ENCODE measurements at places on chromosomes 16 and 17.

- DNase-seq, result no peak
Observed at GRCh38 chr17:38896346-38896954, 26.6 kb downstream of the LASP1 start.

- DNase-seq, result no peak
Observed at GRCh38 chr17:8537734-8538133, 92.8 kb downstream of the MYH10 start.

GRCh38 chr17:4483012-4483840 is 15.5 kb upstream of the SPNS2 start:
- DNase-seq, result no peak

DNA sequence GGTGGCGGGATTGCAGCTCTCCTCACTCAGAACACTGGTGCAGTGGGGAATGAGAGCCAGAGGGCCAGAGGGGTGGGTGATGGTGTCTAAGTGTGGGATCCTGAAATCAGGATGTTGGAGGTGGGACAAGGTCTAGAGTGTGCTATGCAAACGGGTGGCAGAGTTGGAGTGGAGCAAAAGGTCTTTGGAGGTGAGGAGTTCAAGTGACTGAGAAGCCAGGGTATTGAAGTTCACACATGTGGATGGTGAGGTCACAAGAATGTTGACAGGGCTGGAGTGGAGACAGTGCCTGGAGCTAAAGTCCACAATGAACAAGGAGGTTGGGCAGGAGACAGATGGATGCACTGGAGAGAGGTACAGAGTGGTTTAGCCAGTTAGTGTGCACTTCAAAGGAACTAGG is 38.3 kb upstream of the MAP3K14 start:
- no peak for DNase-seq

- no peak for DNase-seq
Observed at GRCh38 chr17:81331527-81332043, 36.5 kb upstream of the SLC38A10 start.

DNA sequence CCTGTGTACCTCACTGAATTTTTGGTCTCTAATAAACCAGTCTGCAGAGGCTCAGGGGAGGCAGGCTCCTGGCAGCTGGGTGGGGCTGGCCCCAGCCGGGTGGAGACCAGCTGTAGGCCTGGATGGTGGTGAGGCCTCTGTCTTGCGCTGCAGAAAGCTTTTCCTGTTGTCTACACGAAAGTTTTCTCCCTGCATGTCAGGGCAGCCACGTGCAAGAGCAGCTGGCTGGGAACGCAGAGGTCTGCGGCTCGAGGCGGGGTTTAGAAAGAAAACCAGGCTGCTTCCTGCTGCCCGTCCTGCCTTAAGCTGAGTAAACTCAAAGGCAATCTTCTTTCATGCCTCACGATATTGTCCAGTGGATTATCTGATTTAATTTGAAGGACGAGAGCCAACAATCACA is 2.4 kb downstream of the SERPINF1 start:
- peak; percentile 20 for DNase-seq

GRCh38 chr17:80262291-80262690 is 1.6 kb downstream of the RNF213 start:
- no peak for DNase-seq

DNA sequence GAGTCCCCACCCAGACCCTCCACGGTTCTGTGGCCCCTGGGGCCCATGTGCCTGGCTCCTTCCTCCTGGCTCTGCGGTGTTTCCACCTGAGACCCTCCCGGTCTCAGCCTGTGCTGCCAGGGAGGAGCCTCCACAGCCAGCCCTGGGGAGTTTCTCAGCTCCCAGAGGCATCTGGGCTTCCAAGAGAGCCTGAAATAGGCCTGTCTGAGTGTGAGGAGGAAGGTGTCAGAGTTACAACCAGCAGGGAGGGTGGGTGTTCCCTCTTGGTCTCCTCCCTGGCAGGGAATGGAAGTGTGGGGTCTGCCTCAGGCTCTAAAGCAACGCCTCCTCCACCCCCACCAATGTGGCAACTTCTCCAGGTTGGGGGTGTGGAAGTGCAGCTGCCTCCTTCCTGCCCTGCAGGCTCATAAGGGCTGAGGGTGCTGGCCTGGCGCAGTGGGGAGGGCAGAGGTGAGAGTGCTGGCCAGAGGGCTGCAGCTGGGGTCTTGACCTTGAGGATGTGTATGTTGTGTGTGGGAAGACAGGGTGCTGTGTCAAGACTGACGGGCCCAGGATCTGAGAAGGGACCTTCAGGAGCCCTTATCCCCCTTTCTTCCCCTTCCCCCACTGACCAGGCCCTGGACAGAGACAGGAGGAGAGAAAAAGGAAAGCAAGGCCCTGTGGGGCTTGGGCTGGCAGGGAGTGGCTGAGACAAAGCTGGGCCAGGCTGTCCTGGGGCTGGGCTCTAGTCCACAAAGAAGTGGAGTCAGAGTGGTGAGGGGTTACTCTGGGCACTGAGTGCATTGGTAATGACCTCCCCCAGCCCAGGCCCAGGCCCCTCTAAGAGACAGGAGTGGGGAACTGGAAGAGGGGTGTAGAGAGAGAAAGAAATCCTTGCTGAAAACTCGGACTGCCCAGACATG is 2.4 kb downstream of the CYGB start:
- no peak for DNase-seq

- no peak for DNase-seq
Observed at GRCh38 chr16:51762081-51762996, 611.3 kb upstream of the SALL1 start.

GRCh38 chr16:47567321-47567720 is 106.2 kb downstream of the PHKB start:
- no peak for DNase-seq

GRCh38 chr17:28579526-28579925 is 2.8 kb upstream of the ALDOC start:
- DNase-seq, result no peak

GRCh38 chr17:15413101-15413771 is 54.2 kb downstream of the CDRT4 start:
- DNase-seq, result no peak

DNA sequence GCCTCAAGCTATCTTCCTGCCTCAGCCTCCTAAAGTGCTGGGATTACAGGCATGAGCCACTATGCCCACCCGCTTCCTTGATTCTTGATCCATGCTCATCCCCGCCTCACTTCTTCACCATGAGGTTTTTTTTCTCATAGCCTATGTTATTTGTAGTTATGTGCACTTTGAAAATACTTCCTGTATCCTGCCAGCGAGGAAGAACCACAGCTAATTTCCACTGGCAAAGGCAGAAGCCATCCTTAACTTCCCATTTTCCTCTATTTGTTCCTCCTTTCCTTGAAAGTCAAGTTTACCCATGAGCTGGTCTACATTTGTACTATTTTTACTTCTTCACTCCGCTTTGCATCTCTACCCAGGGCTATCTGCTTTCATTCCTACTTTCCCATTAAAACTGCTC is 189.7 kb upstream of the ZFHX3 start:
- no peak for DNase-seq

GRCh38 chr17:30021708-30022317 is 80.4 kb downstream of the EFCAB5 start:
- peak; percentile 14 for DNase-seq

DNA sequence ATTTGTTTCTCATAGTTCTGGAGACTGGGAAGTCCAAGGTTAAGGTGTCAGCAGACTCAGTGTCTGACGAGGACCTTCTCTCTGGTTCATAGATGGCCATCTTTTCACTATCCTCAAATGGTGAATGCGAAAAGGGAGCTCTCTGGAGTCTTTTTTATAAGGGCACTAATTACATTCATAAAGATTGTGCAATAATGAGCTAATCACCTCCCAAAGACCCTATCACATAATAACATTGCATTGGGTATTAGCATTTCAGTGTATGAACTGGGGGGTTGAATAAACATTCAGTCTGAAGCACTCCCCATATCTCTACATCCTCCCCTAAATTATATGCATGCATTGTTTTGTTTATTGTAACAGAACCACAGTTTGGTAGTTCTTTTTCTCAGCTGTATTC is 1086.5 kb downstream of the CDH11 start:
- DNase-seq, result no peak

Measured in activated gamma-delta T cell treated with anti-CD3 and anti-CD28 coated beads, Interleukin-2, amount 50 U/mL, for 16 hours (primary cell).